ENCODE measurements at places on chromosomes 5 and 9.

- DNase-seq, result no peak
Observed at GRCh38 chr5:102863764-102864560, 108.9 kb downstream of the PAM start.

GRCh38 chr9:88321764-88322163 lies 66.5 kb upstream of the SPIN1 start:
- no peak for DNase-seq

GRCh38 chr5:168356592-168356991 lies 65.1 kb downstream of the WWC1 start:
- no peak for DNase-seq

DNA sequence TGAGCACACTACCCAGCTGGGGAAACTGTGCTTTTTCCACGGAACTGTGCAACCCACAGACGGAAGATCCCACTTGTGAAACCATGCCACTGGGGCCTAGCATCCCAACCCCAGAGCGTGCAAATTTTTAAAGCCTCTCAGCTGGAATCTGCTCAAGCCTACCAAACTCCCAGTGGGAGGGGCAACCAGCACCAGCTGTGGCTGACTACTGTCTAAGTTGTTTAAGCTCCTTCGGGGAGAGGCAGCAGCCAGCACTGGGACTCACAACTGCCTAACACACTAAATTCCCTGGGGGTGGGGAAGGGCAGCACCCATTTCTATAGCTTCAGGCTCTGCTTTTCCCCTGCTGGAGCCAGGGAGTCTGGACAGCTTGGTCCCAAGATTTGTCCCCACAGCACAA lies 287.6 kb upstream of the MSX2 start:
- DNase-seq, result no peak

- DNase-seq, result peak; percentile 45
Observed at GRCh38 chr5:111680737-111681413, 76.1 kb downstream of the NREP start.

- DNase-seq, result no peak
Observed at GRCh38 chr5:93721511-93721910, 19.9 kb downstream of the POU5F2 start.

GRCh38 chr9:137383081-137383783 lies 39.7 kb downstream of the EXD3 start:
- no peak for DNase-seq

DNA sequence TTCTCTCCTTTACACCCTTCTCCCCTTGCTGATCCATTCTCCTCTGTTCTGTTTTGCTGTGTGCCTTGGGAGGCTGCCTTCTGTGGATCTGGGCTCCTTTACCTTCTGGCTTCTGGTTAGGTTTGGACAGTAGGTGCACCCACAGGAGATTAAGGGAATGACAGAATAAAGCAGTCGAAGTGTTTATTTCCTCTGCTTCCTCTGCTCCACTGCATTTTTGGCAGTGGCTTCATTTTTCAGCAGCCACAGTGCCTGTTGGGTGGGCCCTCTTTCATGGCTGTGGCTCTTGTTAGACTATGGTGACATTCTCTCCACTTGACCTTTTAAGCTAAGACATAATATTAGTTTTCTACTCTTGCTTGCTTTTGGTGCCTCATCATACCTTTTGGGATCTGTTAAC lies 144.1 kb downstream of the CCDC171 start:
- DNase-seq, result peak; percentile 6

- no peak for DNase-seq
Observed at GRCh38 chr5:143374496-143375217, 28.8 kb downstream of the NR3C1 start.

DNA sequence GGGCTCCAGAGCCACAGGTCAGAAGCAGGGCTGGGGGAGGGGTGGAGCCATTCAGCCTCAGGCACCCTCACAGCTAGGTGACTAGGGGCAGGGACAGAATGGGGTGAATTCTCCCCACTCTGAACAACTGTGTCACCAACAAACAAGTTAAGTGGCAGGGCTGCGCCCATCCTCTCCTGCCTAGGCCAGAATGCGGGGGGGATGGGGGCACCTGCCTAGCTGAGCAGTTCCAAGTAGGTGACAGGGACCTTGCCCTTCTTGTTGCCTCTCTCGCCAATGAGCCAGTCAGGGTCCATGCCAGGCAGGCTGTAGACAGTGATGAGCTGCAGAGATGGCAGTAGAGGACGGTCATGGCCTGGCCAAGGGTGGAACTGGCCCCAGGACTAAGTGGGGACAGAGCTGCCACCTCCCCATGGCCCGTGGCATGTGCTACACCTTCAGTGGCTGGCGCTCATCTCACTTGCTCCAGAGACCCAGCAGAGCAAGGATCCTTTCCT lies 19.6 kb downstream of the SH3GLB2 start:
- DNase-seq, result no peak

- DNase-seq, result no peak
Observed at GRCh38 chr5:148857474-148857873, 31.1 kb downstream of the ADRB2 start.

DNA sequence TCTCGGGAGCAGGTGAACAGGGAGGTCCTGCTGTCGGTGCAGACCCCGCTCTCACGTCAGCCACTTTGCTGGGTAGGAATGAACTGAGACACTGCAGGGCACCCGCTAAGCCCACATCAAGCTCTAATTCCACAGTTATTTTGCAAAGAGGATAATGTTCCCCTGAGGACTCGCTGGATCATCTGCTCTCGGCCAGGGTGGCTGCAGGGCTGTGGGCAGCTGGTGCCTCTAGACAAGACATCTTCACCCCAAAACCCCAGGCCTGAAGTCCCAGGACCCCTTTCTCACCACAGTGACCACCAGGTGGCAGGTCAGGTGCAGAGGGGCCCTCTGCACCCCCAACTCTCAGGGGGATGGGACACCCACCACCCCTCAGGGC lies 135.1 kb upstream of the PPP1R26 start:
- no peak for DNase-seq

- peak; percentile 34 for DNase-seq
Observed at GRCh38 chr9:129834489-129835127, 467 bp downstream of the C9orf78 start.

GRCh38 chr9:129224618-129225489 lies 46.8 kb upstream of the IER5L start:
- DNase-seq, result no peak

DNA sequence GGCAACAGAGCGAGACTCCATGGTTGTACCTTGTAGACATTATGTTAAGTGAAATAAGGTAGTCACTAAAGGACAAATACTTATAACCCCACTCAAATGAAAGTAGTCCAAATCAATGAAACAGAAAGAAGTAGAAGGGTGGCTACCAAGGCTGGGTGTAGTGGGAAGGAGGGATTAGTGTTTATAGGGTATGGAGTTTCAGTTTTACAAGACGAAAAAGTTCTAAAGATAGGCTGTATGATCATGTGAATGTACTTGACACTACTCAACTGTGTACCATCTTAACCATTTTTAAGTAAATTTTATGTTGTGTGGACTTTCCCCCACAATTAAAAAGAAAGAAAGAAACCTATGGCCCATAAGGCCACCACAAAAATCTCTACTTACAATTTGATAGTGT lies 32.2 kb downstream of the ALDH7A1 start:
- DNase-seq, result no peak

DNA sequence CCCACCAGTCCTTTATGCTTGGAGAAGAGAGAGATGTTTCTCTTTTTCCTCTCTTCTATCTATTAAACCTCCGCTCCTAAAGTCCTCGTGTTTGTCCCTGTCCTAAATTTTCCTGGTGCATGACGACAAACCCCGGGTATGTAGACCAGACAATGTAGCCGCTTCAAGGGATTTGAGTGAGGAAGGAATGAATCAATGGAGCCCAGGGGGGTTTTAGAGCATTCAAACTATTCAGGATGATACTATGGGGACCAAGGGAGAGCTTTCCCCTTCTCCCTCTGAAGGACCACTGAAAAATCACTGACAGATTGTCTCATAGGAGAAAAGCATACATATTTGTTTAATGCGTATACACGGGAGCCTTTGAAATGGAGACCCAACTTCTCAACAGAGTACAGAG lies 18.4 kb downstream of the CEL start:
- DNase-seq, result no peak

GRCh38 chr9:128550770-128551656 lies 1.4 kb upstream of the SPTAN1 start:
- DNase-seq, result peak; percentile 46

GRCh38 chr5:172769616-172770373 lies 1.2 kb downstream of the DUSP1 start:
- peak; percentile 27 for DNase-seq

- DNase-seq, result no peak
Observed at GRCh38 chr9:72827950-72828731, 124.7 kb downstream of the ALDH1A1 start.

DNA sequence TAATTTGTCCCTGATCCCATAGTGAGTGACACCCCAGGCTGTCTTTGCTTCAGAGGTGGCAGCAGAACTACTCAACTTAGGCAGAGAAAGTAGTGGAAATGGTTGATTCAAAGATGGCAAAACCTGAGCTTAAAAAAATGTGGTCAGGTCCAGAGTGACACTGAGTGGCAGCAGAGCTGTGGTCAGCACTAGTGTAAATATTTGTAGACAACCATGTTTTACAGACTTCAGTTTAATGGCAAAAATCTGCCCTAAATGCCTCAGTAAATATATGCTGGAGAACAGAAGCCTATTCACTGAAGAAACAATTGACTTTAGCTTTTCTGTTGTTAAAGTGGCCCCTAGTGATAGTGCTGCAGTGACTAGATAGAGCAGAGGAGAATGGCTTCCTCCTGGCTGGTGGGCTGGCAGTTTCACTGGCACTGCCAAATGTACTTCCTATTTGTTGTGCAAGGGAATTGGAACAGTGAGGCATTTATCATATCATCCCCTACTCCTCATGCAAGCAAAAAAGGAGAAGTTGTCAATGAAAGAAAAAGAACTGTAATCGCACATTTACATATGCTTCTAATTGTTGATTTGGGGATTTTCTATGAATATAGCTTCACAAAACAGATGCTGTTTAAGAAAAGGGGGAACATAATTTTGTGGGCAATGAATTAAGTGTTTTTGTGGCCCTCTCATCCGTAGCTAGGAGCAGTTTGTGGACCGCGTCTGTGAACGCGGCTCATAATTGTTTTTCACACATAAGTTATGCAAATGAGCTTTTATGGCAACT lies 12.0 kb downstream of the PBX3 start:
- DNase-seq, result no peak

All from hepatic stellate cell (primary cell).